ENCODE measurements at places on chromosomes 3 and 15.

DNA sequence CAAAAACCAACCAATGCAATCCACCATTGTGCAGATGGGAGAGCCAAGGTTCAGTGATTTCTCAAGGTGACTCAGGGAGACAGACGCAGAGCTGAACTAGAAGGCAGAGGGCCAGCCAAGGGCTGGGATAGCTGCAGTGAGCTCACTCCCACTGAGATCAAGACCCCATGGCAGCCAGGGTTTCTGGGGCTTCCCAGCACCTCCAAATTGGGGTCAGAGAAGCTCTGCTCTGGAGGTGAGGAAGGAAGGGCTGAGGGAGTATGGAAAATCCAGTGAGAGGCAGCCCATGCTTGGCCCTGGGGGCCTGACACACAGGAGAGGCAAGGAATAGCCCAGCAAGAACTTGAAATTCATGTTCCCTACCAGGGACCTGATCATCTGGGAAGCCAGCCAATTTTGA, 61.0 kb downstream of the ISG20 start:
- DNase-seq = no peak

- DNase-seq = no peak
Observed at GRCh38 chr3:118480101-118480860, 554.4 kb downstream of the IGSF11 start.

- DNase-seq = no peak
Observed at GRCh38 chr3:129001806-129002572, 885 bp downstream of the EFCC1 start.

DNA sequence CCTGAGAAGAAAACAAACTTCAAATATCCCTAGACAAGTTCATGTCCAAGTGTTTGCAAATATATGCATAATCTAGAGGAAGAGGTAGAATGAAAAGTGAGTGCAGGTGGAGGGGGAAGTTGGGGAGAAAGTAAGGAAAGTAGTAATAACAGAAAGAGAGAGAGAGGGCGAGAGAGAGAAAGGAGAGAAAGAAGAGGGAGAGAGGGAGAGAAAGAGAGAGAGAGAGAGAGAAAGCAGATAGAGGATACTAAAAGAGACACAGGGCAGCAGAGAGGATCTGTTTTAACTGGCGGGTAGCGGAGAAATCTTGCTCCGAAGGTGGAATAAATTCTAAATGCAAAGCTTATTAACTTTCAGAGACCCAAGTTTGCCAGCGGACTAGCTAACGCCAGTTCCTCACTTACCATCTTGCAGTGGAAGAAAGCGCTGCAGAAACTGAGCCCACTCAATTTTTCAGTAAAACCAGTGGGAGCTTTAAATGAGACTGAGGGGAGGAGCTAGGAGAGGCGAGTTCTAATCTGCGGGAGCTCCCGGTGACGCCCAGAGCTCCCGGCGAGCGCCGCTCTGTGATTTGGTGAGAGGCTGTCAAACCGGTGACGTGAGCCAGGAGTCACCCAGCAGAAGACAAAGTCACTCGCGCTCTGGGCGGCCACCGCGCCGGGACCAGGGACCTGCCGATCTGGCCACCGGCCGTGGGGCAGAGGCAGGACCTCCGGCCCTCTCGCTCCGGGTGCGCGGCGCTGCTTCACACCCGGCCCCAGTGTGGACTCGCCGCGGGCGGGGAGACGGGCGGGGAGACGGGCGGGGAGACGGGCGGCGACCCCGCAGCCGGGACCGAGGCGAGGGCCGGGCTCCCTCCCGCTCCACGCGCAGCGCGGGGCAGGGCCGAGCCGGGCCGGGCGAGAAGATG, at the start of gene GMNC:
Gene GMNC (minus strand): TSS at position 486 of the 910 bp plus-strand sequence. CDS start 79 bp downstream, at position 407.
- DNase-seq = no peak

DNA sequence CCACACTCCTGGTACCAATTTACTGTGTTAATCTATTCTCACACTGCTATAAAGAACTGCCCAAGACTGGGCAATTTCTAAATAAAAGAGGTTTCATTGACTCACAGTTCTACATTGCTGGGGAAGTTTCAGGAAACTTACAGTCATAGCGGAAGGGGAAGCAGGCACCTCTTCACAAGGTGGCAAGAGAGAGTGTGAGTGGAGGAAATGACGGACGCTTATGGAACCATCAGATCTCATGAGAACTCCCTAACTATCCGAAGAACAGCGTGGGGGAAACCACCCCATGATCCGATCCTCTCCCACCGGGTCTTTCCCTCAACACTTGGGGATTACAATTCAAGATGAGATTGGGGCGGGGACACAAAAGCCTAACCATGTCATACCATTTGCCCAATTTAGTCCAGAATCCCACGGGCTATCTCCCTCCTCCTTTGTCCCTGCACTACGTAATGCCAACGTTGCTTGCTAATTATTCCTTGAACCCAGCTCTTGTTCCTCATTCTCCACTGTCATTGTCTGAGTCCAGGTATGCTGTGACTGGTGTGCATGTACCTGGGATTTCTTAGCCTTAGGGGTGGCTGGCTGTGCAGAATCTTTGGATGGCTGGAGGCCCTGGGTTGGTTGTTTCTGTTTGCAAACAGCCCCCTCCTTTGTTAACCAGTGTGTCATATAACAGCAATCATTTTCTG, 3.4 kb downstream of the PIGZ start:
- no peak for DNase-seq

DNA sequence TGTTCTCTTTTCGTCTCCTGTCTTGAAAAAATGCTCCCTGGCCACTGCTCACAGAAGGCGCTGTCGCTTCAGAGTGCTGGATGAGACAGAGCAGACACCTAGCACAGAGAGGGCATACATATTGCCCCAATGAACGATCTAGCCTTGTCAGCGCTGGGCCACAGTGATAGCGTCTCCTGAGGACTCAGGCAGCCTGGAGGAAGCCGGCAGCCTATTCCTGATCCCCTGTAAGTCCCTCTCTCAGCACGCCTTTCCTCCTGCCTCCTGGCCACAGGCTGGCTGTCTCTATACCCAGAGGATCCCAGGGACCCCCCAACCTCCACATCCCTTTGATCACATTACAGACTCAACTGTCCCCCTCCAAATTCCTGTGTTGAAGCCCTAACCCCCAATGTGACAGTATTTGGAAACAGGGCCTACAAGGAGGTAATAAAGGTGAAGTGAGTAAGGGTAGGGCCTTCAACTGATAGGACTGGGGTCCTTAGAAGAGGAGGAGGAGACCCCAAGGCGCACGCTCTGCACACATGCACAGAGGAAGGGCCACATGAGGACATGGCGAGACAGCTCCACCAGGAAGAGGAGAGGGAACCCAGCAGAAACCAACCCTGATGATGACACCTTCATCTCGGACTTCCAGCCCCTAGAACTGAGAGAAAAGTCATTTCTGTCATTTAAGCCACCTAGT, 7.5 kb downstream of the PLA2G4F start:
- no peak for DNase-seq

DNA sequence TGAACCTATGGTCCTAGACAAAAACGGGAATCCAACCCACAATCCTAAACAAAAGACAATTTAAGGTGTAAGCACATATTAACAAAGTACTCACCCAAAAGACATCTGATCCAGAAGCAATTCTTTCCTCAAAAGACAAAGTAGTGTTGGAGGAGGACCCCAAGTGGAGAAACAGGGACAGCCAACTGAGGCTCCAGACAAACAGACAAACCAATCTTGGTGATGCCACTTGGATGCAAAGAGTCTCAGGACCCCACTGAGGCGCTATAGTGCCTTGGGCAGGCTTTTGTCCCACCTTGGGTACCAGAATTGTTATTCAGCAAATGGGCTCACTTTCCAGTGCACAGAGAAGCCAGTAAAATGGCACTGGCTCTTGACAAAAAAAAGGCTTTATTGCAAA, 613.8 kb downstream of the DIPK2A start:
- DNase-seq = no peak

DNA sequence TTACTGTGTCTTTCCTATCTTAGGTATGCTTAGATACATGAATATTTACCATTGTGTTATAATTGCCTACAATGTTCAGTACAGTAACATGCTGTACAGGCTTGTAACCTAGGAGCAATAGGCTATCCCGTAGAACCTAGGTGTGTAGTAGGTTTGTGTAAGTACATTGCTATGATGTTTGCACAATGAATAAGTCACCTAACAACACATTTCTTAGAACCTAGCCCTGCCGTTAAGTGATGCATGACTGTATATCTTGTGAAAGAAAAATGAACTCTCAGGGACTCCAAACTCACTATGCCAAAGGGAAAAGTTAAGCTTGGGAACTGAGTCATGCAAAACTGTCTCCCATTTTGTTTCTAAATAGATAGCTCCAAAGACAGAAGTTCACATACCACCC, 91.5 kb upstream of the ACP3 start:
- DNase-seq = no peak

- no peak for DNase-seq
Observed at GRCh38 chr3:46595819-46596314, 16.5 kb upstream of the FAM240A start.

DNA sequence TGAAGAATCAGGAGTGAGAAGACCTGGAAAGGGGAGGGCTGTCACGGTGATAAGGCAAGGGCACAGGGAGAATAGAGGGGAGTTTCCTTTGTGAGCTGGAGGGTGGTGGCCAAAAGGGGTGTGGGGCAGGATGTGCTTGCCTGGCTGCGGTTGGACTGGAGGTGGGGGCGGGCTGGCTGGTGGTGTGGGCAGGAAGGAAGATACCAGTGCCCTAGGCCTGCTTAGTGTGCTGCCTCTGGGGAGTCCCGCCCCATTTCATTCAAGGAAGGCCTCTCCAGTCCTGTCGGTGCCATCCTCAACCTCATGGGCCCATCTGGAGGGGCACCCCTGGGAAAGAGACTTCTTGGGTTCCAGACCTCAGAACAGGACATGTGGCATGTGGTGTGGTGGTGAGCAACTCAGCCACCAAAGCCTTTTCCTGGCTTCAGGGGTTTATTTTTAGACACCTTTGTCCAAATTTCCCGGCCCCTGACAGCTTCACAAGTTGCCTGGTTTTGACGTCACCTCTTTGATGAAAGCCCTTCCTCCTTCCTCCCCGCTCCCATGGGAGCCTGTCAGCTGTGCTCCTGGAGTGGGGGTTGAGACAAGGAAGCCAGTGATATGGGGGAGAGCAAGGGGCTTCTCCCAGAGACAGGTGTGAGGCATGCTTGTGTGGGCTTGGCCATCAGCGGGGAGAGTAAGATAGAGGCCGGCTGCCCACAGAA, 15.6 kb downstream of the TEX264 start:
- peak; percentile 59 for DNase-seq

DNA sequence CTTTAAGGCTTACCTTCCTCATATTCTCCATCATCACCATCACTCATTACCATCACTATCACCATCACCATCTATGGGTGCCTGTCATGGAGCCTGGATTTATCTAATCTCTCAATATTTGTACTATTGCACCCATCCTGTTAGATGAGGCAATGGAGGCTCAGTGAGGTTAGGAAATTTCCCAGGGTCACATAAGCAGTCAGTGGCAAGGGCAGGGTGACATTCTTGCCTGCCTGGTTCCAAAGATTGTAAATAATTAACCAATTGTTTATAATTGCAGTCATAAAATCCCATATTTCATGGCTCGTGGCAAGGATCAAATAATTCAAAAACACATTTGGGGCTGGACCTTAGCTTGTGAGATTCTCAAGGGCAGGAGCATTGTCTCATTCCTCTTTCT, 55.2 kb downstream of the MGLL start:
- DNase-seq = no peak

DNA sequence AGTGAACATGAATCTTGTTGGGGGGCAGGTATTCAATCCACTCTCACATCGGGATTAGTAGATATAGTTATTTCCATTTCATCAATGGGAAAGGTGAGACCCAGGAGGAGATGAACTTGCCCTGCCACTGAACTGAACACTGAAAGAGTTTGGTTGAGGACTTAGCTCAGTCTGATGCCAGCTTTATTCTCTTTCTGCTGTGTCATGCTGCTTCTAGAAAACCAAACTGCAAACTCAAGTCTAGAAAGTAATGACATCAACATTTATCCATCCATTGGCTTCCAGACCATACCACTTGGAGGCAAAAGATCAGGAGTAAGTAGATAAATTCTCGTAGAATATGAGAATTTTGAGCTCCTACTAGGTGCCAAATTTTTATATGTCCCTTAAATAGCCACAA, 288.0 kb upstream of the CTNNB1 start:
- DNase-seq = no peak

Data from GM12892 (cell line).